ENCODE measurements at places on chromosomes 1 and 21.

GRCh38 chr1:16235944-16236510, 956 bp downstream of the CPLANE2 start:
- no peak for DNase-seq

- no peak for DNase-seq
Measured at GRCh38 chr21:27564684-27565301, 597.9 kb upstream of the ADAMTS5 start.

GRCh38 chr1:66267201-66267940, 266.6 kb upstream of the SGIP1 start:
- DNase-seq, result no peak

DNA sequence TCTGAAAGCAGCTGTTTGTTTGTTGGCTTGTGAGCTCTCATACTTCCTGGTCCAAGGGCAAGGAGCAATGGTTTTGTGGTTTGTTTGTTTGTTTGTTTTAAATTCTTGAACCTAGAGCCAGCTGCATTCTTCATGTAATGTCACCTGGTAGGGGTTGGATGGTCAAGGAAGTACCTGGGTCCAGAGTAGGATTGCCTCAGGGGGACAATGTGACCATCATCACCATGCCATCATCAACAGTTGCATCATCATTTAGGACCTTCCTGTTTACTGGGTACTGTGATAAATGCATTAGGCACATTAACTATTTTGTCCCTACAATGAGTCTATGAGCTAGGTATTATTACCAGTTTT, 14.7 kb upstream of the MYOG start:
- DNase-seq, result no peak

DNA sequence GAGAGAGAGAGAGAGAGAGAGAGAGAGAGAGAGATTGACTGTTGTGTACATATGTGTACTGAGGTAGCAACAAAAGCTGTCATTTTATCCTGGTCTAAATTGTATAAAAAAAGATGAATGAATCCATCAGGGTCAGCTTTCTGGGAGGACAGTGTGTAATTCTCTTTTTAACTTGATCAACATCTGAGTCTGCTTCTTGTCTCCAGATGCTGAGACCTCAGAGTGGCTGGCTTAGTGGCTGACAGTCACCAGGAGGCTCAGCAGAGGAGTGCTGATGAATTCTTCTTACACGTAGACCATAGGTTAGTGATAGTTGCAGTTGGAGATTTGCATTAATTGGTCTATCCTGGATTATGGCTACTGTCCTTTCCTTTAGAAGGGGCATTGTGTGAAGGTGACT, 28.5 kb upstream of the PLXNA2 start:
- no peak for DNase-seq

DNA sequence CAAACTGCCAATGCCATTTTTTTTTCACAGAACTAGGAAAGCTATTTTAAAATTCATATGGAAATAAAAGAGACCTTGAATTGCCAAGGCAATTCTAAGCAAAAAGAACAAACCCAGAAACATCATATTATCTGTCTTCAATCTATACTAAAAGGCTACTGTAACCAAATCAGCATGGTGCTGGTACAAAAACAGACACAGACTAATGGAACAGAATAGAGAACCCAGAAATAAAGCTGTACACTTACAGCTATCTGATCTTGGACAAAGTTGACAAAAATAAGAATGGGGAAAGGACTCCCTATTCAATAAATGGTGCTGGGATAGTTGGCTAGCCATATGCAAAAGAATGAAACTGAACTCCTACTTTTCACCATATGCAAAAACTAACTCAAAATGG, 50.5 kb downstream of the RGS4 start:
- no peak for DNase-seq

DNA sequence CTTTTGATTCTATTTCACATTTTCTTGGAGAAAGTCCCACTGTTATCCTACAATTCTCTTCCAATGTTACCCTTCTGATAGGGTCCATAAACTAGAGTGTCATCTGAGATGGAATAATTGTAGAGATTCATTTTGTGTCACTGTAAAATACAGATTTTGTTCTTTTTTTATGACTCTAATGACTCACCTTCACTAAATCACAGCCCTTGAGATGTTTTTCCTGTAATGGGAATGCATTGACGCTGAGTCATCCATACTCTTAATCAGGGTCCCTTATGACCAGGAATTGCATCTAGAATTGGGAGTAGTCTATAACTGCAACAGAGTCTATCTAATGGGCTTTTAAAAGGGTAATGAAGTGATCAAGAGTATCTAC, 315.5 kb downstream of the TGFB2 start:
- no peak for DNase-seq

- no peak for DNase-seq
Measured at GRCh38 chr1:118992868-118993699, 4.9 kb upstream of the TBX15 start.

DNA sequence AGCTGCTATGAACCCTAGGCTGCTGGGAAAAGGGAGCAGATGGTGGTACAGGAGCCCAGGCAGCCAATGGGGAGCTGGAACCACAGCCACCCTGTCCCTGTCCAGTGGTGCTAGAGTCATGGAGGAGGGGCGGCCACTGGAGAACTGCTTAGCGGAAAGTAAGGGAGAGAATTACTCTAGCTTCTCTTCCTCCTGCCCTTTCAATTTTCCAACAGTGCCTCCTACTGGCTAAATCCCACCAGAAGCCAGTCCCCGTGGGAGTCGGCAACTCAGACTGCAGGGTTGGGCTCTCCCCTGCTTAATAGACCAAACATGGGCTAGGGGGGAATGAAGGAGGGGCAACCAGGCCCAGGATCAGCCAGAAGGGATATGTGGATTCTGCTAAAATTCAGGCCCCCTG, 154.5 kb downstream of the ACTL8 start:
- DNase-seq, result no peak

GRCh38 chr1:23657659-23658275, 33.8 kb upstream of the RPL11 start:
- DNase-seq, result peak; percentile 24

DNA sequence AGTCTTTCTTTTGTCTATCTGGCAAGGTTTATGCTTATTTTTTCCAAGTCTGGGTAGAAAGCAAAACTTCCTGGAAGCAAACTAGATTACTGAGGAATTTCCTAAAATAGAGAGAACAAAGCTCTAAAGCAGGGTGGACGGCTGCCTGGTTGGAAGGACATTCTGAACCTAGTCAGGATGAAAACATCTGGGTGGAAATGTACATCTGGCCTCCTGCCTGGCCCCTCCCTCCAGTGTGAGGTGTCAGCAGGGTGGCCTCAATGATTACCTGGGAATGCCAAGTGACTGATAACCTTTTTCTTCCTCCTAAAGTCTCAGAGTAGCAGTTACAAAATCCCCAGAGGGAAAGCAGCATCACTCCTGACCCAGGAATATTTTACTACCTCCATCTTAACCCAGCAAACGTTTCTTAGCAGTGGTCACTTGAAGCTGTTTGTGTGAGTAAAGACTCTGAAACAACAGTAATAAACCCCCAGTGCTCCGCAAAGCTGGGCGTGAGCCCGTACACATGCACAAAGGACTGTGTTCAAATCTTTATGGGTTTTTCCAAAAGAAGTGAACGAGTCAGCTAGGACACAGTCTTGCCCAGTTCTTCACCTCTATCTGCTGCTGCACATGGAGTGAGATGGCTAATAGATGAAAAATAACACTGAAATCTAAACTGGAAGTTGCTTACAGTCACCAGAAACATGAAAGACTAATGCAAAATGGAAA, 18.9 kb downstream of the ANGPTL7 start:
- DNase-seq, result no peak

GRCh38 chr21:36245649-36246048, 74.3 kb upstream of the MORC3 start:
- DNase-seq, result no peak

DNA sequence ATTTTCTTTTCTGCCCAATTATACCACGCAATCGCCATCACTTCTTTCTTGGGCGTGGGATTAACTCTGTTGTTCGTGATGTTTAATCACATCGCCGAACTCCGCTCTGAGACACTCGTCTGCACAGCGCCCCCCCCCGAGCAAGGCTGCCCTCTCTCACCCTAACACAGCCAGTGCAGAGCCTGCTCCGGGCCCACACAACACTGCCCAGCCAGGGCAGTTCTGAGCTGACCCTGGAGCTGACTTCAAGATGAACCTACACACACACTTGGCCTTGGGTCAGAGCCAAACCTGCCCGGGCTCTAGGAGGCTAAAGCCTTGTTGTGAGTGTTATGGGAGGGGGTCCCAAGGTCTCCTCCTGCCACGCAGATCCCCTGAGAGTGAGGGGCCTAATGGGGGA, 64.6 kb upstream of the LRP8 start:
- no peak for DNase-seq

- DNase-seq, result no peak
Measured at GRCh38 chr1:39081271-39082009, 55.3 kb downstream of the NDUFS5 start.

GRCh38 chr1:9629445-9630201, 21.9 kb upstream of the PIK3CD start:
- peak; percentile 70 for DNase-seq

DNA sequence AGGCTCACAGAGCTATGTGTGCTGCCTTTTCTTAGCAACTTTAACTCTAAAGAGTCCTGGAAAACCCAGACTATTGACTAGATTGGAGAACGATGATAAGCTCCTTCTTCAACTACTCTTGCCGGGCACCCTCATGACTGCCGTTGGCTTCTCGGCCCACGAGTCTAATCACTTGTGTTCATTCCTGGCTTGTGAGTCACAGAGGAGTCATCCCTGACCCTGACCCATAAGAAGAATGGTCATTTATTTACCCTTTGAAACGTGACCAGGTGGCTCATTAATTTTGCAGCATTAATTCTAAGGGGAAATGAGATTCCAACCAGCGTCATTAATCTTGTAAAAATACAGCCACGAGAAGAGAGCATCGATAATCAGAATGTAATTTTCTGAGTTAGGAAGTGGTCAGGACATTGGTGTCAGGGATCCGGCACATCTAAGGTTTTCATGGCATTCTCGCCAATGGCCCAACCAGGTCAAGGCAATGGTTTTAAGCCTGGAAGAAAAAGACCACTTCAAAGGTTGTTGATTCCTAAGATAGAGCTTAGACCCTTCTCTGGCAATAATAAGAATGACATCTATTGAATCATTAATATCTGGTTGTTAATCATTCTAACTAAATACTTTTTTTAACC, 183.6 kb upstream of the RUNX1 start:
- DNase-seq, result no peak

GRCh38 chr1:169904834-169905233, 11.1 kb upstream of the SCYL3 start:
- no peak for DNase-seq

DNA sequence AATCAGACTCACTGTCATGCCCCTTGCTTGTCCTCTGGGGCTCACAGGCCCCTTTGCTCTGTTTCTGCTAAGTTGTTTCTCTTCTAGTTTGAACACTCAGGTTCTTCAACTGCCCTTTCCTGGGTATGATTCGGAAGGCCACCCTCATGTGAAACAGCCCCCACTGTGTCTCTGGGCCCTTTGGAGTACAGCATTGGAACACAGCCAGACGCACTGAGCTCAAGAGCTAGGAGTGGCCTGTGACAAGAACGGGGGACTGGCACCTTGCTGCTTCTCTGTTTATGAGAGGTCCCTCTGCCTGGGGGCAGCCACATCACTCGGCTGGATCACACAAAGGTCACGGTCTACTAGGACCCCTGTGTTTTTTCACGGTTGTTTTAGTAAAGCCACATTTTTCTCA, 114.4 kb upstream of the ZC3H12A start:
- DNase-seq, result no peak

- no peak for DNase-seq
Measured at GRCh38 chr1:14681182-14681581, 82.7 kb downstream of the KAZN start.
